ENCODE measurements at places on chromosomes 2 and 18.

DNA sequence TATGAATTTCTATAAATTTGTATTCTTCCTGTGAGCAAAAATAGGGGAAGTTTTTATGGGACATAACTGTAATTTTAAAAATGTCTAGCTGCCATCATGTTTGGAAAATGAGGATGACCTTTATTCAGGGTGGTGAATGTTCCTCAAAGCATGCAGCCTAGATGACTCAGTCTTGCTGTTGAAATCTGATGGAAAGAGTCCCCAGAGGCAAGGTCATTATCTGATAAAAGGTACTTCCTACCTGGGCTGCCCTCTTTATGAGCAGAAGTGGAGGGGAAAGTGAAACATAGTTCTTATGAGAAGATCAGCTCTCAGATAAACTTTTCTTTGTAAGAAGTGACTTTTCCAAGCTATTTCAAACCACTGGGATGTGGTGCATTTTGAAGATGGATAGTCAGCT is 1144.7 kb upstream of the PIK3C3 start:
- no peak for DNase-seq

DNA sequence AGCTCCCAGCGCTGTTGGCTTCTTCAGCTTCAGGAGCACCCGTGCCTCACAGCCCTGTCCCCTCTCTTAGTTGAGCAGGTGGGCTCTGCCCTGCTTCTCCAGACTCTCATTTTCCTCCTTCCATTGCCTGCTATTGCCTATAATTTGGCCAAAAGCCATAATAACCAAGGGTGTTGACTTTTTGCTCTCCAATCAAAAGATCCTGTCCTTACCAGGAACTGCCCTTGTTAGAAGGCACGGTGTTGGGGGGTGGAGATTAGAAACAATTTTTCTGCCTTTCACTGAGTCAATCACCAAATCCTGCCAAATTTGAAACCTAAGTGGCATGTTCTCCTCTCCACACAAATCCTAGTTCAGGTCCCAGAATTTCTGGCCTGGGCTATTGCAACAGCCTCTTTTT is 16.7 kb upstream of the PDIA6 start:
- DNase-seq, result no peak

DNA sequence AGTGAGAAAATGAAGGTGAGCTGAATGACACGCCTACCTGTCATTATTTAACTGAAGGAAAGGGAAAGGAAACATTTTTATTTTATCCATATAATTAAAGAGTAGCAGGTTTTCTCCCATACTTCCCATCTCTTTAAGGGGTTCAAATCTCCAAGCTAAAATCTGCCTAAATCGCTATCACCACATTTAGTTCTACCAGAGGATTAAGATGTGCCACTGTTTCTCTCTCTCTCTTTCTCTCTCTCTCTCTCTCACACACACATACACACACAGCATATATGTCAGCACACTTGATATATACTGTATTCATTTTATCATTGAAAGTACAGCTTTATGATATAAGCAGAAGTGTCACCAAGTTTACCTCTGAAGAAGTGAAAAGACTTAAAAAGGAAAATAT is 3.1 kb downstream of the WIPF1 start:
- DNase-seq, result no peak

DNA sequence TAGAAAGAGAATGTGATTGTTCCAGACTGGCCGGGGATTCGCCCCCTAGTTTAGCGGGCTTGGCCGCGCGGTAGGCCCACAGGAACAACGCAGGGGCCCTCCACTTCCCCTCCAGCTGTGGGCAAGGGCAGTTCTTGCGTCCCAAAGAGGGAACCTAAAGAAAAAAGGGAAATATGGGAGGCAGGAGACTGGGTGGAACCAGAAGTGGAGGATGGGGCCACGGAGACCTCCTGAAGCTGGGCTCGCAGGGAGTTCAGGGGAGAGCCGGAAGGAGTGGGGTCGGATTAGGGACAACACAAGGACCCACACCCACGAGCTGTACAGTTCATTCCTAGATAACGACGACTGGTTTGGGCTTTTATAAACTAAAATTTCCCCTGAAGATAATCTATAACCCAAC is 18.2 kb downstream of the GNLY start:
- no peak for DNase-seq

- no peak for DNase-seq
These were observed 32.1 kb upstream of the WDR75 start for GRCh38 chr2:189409131-189409530.

GRCh38 chr2:152099367-152100050 is 665 bp upstream of the CACNB4 start:
- DNase-seq, result no peak

DNA sequence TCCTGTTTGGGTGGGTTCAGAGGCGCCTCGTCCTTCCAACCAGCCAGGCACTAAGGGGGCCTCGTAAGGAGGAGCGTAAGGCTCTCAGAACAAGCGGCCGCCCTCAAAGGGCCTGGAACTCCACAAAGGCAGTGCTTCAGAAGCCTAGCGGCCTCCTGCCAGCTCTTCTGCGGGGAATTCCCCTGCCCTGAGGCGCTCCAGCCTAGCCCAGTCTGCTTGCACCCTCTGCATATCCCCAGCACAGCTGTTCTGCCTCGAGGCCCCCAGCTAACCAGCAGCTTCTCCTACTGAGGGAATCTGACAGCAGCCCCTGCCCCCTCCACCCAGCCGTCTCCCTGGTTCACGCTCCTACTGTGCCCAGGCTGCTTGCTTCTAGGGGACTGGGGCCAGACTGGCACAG is 265.9 kb downstream of the TFCP2L1 start:
- no peak for DNase-seq

GRCh38 chr2:201978986-201979385 is 54.7 kb upstream of the FZD7 start:
- no peak for DNase-seq

- DNase-seq, result no peak
These were observed 14.8 kb downstream of the ASPRV1 start for GRCh38 chr2:69946351-69947324.

- DNase-seq, result no peak
These were observed 38.1 kb upstream of the DAPL1 start for GRCh38 chr2:158756976-158757375.

GRCh38 chr2:143839456-143839855 is 680.5 kb downstream of the ZEB2 start:
- DNase-seq, result no peak

- DNase-seq, result no peak
These were observed 26.7 kb downstream of the AGPS start for GRCh38 chr2:177419274-177419673.

GRCh38 chr2:142872882-142873724 is 4.4 kb upstream of the KYNU start:
- no peak for DNase-seq

- no peak for DNase-seq
These were observed 84.5 kb downstream of the ANKRD12 start for GRCh38 chr18:9221040-9221439.

All from activated CD4-positive, CD25-positive, alpha-beta regulatory T cell treated with anti-CD3 and anti-CD28 coated beads, Interleukin-2, amount 50 U/mL, for 72 hours (primary cell).